ENCODE measurements at places on chromosomes 3 and 15. TPM values are rescaled to one million over a fixed set of nuclear protein-coding genes. Genes with fewer than 3 reads are reported as not detected.

DNA sequence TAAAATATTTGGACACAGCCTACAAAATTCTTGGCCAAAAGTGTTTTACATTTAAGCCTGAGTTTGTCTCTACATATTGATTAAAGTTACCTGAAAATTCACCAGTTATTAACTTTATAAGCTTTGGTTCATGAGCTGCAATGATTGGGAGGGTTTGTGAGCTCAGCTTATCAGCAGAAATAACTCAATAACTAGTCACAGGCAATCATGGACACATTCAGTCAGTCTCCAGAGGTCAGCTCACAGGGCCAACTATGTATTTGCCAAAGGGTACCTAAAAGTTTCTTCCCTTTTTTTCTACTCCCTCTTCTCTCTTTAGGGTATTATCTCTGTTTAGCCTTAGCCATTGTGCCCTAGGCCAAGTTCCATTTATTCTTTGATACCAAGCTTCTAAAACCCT, 145.9 kb downstream of the ZPLD1 start:
- no peak for DNase-seq

DNA sequence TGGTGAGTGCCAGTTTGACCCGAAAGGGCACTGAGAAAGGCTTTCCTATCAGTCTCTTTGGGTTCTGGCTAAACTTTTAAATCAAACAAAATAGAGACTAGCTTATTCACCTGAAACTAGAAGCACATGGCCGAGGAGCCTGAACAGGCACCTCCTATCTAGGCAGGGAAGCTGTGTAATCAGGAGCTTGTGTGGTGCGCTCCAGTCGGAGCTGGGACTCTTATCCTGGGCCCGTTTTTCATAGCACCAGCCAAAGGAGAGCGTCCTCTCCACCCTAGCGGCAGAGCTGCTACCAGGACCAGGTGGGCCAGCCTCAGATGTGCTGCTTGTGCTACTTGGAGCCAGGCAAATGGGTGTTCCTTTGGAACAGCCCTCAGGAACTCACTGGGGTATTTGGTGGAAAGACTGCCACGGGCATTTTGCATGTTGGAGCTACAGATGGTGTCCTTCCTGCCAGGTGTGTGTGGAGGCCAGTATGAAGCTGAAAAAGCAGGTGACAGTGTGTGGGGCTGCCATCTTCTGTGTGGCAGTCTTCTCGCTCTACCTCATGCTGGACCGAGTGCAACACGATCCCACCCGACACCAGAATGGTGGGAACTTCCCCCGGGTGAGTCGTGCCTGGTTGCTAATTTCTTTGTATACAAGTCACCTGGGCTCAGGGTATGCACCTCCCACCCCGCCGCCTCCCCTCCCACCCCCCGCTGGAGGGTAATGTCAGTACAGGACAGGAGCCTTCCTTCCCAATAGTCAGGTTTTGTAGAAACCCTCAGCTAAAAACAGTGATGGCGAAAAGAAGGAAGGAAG, 833 bp downstream of the MAN2A2 start:
- no peak for DNase-seq

- no peak for DNase-seq
Observed at GRCh38 chr3:133123636-133124035, 85.4 kb downstream of the TMEM108 start.

DNA sequence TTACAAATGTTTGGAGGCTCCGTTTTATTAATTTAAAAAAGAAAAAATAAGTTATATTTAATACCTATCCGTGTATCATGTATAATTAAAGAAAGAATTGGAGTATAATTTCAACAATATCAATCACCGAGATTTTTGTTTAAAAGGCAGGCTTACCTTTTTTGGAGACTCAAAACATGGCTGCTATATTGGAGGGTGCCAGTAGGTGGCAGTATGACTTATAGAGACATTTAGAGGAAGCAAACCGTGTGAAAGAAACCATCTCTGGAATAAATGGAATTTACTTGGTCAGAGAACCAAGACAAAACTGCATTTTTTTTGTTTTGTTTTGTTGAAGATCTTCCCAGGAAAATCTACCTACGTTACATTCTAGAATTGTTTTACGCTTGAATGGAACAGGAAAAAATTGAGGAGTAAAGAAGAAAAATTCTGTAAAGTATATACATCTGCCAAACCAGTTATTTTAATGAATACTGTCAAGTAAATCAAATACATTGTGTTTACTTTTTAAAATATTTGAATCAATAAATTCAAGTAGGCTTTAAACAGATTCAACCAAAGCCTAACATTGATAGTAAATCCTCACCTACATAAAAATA, 802.6 kb upstream of the ALCAM start:
- no peak for DNase-seq

GRCh38 chr3:153404157-153404556, 242.1 kb downstream of the RAP2B start:
- no peak for DNase-seq

DUOXA2 gene
- total RNA-seq, result 3.9 TPM
